Hippocampal formation (tissue), 2 donors: ENCODE measurements at places on chromosomes 12 and 14.

GRCh38 chr12:65881348-65881961, 57.2 kb downstream of the HMGA2 start:
- no peak for DNase-seq

DNA sequence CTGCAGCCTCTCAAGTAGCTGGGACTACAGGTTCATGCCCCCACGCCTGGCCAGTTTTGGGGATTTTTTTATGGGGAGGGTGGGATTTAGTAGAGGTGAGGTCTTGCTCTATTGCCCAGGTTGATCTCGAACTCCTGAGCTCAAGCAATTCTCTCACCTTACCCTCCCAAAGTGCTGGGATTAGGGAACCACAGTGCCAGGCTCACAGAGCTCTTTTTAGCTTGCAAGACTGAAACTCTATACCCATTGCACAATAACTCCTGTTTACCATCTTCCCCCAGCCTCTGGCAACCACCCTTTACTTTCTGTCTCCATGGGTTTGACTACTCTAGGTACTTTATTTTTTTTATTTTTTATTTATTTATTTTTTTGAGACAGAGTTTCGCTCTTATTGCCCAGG, 25.7 kb upstream of the CDK17 start:
- DNase-seq = no peak

DNA sequence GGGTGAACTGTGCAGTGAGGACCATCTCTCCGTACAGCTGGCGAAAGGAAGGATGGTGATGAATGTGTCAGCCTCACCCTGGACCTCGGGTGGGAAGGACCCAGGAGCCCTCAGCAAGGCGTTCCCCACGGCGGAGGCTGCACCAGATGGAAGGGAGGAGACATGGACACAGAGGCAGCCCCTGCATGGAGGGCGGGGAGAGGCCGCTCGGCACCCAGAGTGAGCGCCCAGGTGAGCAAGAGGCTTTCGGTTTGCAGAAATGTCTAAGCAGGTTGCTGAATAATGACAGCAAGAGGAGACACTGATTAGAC, 109.9 kb downstream of the PIWIL1 start:
- no peak for DNase-seq

DNA sequence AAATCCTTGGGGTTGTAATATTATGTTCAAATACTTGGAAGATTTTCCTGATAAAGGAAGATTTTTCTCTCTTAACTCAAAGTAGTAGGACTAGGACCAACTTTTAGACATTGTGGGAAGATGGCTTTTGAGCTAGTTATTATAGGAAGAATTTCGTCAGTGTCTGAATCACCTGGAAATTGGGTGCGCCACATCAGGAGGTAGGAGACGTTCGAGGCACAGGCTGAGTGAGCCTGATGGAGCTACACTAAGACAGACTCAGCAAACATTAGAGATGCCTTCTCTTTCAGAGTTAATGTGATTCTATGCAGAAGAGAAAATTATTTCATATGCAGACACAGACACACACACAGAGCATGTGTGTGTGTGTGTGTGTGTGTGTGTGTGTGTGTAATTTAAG, 84.7 kb downstream of the DERA start:
- no peak for DNase-seq

DNA sequence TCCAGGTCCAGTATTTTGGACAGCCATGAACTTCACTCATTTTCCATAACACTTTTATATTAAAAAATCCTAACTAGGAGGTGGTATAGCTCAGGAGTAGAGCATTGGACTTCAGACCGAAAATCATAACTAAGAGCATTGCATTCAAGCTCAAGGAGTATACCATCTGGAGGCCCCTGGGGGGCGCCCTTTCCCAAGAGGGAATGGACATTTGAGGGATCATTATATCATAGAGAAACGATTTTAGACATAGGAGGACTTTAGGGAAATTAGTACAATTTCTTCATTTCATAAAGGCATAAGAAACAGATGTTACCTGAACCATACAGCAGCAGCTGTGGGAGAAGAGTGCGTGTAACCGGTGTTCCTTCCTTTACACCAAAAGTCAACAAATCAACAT, 5.2 kb upstream of the ATG14 start:
- DNase-seq = no peak

DNA sequence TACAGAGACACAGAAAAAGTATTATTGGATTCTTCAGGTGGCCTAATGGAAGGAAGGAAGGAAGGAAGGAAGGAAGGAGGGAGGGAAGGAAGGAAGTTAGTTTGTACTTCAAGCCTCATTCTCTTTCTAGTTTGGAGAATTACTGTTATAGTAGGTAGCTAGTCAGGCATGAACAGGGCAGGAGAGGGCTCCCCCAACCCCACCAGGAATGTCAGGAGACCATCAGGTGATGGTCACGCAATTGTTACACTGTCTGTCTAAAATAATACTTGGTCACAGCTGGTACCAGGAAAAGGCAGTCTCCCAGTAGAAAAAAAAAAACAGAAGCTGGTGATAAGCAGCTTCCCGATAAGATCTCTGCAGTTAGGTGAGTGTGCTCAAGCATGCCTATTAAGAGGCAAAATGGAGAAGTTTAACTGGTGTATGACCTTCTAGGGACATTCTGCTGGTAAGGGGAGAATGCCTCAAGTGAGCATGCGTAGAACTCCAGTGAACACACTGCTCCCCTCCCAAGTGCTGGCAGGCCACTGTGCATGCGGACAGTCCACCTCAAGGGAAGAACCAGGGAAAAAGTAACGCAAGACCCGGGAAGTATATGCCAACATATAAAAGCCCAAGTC, 358.4 kb upstream of the SOX5 start:
- DNase-seq = no peak

DNA sequence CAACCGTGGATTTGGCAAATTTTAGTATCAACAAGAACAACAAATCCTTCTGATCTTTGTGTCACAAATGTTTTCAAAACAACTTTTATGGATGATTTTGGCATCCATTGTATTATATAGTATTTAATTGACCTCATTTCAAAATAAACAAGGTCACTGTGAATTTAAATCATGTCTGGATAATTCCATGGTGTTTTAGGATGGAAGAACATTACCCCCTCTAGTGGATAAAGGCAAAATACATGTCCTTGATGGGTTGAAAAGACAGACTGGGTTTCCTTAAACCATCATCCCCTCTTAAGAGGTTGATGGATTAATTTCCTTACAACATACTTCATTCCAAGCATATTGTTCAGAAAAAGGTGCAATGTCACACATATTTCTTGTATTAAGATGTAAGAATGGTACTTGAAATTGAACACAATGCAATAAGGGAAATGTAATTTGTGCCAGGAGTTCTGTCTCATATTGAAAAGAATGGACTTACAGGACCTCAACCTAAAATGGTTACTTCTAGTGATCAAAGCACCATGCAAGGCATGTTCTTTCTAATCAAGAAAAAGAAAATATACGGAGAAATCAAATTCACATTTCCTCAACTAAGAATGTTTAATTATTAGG, 352.0 kb downstream of the BCAT1 start:
- DNase-seq = peak; percentile 51
